ENCODE measurements at places on chromosomes 12 and 14. TPM values are rescaled to one million over a fixed set of nuclear protein-coding genes. Genes with fewer than 3 reads are reported as not detected.

GRCh38 chr12:121538699-121539061 lies 42.1 kb downstream of the KDM2B start:
- DNase-seq, result no peak

DNA sequence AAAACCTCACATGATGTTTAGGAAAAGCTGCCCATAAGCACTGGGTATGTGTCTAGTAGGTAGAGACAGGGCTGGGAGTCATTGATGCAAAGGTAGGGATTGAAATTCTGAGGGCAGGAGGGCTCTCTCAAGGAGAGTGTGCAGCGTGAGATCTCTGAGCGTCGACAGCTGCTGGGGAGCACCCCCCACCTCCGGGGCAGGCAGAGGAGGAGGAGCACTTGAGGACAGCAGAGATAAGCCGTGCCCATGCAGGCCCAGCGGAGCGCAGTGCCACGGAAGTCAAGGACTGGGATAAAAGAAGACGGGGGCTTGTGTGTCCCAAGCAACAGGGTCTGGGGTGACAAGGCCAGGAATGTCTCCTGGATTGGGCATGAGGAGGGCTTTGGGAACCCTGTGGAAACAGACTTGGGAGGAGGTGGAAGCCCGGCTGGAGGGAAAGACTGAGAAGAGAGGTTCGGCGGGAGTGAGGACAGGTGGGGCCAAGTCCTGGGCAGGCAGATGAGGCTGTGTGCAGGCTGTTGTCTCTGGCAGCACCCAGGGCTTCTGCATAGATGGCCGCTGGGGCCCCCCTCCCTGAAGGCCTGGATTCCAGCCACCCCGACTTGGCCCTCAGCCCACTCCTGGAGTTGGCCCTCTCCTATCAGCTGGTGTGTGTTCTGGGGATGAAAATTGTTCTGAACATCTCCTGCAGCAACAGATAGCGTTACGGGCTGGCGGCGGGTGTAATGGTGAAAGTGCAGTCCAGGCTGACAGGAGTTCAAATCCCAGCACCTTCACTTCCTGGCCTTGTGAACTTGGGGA lies 1.9 kb downstream of the CACNA2D4 start:
- DNase-seq, result no peak

DNA sequence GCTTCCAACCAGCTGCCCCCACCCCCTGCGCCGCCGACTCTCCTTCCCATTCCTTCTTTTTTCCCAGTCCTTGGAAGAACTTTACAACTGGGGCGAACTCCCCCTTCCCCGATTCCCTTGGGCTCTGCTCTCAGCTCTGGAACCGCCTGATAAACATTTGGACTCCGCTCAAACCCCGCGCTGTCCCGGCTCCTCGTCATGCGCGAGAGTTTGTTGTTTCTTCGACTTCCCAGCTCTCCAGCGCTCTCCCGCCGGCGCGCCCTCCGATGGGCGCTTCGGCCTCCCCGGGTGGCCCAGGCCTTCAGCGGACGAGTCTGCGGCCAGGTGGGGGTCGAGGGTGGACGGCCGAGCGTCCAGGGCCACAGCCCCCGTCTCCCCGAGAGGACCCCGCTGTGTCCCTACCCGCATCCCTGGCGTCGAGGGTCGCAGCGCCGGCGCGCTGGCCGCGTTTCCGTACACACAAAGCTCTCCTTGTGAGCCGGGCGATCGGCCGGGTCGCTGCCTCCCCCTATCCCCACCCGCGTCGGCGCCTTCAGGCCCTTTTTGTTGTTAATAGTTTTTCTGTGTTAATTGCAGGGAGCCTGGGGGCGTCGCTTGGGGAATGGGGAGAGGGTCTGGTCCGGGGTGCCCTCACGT lies 847 bp downstream of the MMP14 start:
- DNase-seq, result peak; percentile 36

The TMTC2 gene
- total RNA-seq, result 17.3 TPM

DNA sequence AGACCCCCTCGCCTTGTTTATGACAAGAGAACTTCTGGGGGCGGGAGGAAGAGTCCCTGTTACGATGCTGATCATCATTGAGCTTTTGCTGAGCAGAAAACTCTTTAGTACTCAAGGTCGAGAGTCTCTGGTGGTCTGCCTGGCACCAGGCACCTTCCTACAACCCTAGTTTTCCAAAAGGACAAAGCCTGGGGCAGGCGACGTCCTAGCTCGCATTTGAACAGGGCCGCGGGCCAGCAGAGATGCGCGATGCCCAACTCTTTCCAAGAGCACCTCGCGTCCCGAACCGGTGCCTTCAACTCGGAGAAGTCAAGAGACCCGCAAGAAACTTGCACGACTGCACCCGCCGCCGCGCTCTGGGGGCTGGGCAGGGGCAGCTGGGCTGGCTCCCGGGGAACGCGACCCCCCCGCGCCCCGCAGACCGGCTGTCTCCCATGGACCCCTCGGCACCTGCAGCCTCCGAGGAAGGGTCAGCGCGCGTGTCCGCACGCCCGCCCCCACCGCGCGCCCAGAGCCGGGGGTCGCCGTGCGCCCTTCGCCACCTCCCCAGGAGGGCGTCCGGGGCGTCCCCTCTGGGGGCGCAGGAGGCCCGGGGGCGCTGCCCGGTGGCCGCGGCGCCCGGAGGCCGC lies 377 bp upstream of the BCL7A start:
- DNase-seq, result no peak

DNA sequence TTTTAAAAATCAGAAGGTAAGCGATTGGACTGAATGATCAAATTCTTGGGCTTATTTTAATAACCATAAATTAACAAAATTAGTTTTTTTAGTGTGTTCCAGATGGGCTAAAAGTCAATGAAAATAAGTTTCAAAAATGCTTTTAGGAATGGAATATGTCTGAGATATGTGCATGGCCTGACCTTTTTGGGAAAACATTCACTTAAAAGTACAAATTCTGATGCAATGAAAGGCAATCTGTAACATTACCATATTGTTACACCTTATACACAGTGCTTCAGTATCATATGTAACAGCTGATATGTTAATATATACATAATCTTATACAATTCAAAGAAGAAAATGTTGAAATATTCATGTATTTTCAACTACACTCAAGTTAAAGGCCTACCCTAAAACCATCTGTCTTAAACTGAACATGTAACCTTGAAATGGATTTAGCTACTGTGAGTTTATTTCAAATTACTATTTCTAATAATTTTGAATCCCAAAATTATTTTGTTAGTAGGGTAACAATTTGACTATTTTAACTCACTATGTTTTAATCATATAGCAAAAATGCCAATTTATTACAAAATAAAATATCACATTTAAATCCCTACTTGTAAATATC lies 84.8 kb downstream of the EEA1 start:
- no peak for DNase-seq

DNA sequence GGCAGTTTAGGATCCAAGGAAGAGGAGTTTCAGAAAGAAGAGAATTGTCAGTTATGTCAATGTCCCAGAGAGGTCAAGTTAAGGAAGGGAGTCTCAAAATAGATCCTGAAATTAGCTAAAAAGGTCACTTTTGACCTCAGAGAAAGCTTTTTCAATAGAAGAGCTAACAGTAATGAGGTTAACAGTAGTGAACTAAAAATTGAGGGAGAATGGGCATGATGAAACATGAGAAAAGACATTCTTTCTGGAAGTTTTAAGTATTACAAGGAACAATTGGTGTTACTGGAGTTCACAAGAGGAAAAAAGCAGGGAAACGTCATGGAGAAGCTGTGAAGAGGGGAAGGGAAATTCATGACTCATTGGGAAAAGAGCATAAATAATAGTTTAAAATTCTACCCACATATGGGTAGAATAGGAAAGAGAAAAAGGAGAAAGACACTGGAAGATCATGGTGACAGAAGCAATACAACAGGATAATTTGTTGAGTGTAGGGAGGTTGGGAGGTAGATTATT lies 381.2 kb upstream of the FAR2 start:
- peak; percentile 97 for DNase-seq

- peak; percentile 27 for DNase-seq
Observed at GRCh38 chr12:46401662-46402061, 29.1 kb upstream of the SLC38A2 start.

The ADSS1 gene
- 8.9 TPM for total RNA-seq

DNA sequence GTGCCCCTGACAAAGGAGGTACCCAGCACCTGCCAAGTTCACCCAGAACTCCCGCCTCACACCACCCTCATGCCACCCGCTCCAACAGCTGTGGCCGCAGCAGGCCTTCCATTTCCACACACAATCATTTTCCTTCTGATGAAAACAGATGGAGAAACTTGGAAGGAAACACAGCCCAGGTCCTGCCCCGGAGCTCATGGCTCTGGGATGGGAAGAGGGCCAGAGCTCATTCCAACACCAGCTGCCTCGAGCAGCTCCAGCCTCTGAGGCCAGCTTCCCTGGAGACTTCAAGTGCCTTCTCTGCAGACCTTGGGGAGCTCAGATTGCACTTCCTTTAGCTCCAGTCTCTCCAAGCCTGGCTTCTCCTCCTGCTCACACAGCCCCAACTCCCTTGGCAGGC lies 55.1 kb upstream of the CMKLR1 start:
- no peak for DNase-seq

- DNase-seq, result no peak
Observed at GRCh38 chr14:85702997-85703396, 173.1 kb downstream of the FLRT2 start.

- no peak for DNase-seq
Observed at GRCh38 chr14:63241096-63241495, 36.9 kb downstream of the RHOJ start.

DNA sequence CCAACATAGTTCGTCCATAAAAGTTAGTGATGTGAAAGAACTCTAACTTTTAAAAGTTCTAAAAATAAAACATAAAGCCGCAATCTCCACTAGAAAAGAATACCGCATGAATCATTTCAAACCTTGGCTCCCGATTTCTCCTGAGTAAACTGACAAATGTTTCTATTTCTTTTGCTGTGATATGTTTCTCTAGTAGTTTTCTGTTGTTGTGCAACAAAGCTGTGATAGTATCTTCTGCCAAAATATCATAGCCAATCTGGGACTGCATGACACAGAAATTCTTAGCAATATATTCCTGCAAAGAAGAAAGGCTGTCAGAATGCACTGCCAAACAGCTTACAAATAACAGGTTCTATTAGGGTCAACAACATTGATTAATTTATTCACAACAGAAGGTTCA lies 174.0 kb downstream of the ITPR2 start:
- no peak for DNase-seq

The KLHDC1 gene
- 1.4 TPM for total RNA-seq

GRCh38 chr14:80133457-80133856 lies 77.8 kb downstream of the DIO2 start:
- no peak for DNase-seq

The PPP1R12A gene
- total RNA-seq, result 41.4 TPM

The AHNAK2 gene
- total RNA-seq, result 13.3 TPM

DNA sequence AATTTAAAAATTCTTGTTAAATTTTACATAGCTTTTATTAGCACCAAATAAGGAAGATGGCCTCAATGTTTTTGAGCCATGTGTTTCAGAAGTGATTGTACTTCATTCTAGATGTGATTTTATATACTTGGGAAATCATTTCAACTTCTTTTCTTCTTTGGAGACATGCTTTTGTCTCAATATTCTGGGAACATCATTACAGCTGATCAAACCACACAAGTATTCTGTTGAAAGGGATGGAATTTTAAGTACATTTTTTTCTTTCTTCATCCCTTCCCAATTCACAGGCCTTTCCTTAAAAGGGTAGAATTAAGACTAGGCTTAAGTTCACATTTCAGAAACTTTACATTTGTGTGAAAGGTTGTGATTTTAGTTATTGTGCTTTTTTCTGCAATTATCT lies 66.4 kb downstream of the PAPOLA start:
- no peak for DNase-seq

The FSCB gene
- total RNA-seq, result not detected

GRCh38 chr14:23119363-23120327 lies 590 bp upstream of the CEBPE start:
- DNase-seq, result no peak

- DNase-seq, result no peak
Observed at GRCh38 chr12:334125-334524, 55.0 kb downstream of the KDM5A start.

GRCh38 chr12:51323966-51324895 lies at the start of gene BIN2:
BIN2 (minus strand) TSS chr12:51324174; CDS start chr12:51324102, 72 bp downstream.
- DNase-seq, result no peak

The CPNE8 gene
- total RNA-seq, result 42.3 TPM

DNA sequence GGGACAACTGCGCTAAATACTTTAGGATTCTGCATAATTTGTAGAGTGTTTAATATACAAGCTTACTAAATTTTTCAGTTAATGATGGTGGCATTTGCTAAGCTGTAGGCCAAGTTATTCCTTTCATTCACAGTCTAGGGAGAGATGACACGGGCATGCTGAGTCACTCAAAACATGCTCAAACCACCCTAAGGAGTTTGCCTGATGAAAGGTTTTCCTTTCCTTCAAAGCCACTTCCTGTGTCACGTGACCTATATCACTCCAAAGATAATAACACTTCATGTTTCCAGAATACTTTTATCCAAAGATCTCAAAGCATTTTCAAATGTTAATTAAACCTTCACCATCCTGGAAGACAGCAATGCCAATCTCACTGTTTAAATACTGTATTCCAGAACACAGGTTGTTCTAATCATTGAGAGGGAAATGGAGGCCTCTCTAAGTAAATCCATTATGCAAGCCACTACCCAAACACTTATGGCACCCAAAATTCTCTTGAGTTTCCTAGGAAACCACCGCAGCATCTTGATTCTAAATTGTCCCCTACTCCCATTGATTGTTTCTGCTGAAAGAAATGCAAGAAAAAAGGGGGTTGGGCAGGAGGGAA lies 207.0 kb upstream of the CDKN3 start:
- peak; percentile 39 for DNase-seq

The KLHL33 gene
- not detected for total RNA-seq

DNA sequence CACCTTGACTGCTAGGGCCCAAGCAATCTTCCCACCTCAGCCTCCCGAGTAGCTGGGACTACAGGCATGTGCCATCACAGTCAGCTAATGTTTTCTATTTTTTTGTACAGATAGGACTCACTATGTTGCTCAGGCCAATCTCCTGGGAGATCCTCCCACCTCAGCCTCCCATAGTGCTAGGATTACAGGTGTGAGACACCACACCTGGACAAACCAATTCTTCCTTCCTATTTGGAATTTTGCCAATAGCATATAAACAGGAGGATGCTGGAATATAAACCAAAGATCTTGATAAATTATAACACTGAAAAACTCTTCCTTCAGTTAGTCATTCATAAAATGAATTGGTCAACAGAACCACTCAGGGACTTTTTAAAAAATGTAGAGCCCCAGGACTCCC lies 8.4 kb downstream of the ACIN1 start:
- no peak for DNase-seq

GRCh38 chr12:124841558-124841945 lies 22.1 kb downstream of the SCARB1 start:
- no peak for DNase-seq

The SPPL3 gene
- 7.4 TPM for total RNA-seq

- DNase-seq, result peak; percentile 56
Observed at GRCh38 chr12:15700595-15700994, 88.6 kb downstream of the EPS8 start.

- no peak for DNase-seq
Observed at GRCh38 chr12:44889162-44889561, 13.0 kb upstream of the NELL2 start.
